ENCODE measurements at places on chromosomes 4 and X.
A peak's percentile ranks its signal among the peaks of the same experiment; 100 is the strongest.

GRCh38 chr4:123052007-123052406 lies 129.6 kb upstream of the NUDT6 start:
- no peaks in the 10 kb centered on the region for H3K36me3 ChIP-seq
- no peaks in the 10 kb centered on the region for H3K4me1 ChIP-seq
- H3K27me3 ChIP-seq, result no peaks in the 10 kb centered on the region
- H3K4me3 ChIP-seq, result no peak overlapping the region

- no peaks in the 10 kb centered on the region for H3K4me1 ChIP-seq
- no peaks in the 10 kb centered on the region for H3K36me3 ChIP-seq
- no peak overlapping the region for H3K4me3 ChIP-seq
- no peaks in the 10 kb centered on the region for H3K27me3 ChIP-seq
- no peak for DNase-seq
Measured at GRCh38 chrX:79530310-79531108, 163.4 kb upstream of the ITM2A start.

GRCh38 chrX:21014326-21014725 lies 359.9 kb upstream of the CNKSR2 start:
- no peaks in the 10 kb centered on the region for H3K27me3 ChIP-seq
- H3K4me1 ChIP-seq, result no peaks in the 10 kb centered on the region
- no peak overlapping the region for H3K4me3 ChIP-seq
- no peak overlapping the region for H3K27ac ChIP-seq
- no peaks in the 10 kb centered on the region for H3K36me3 ChIP-seq

GRCh38 chr4:74278490-74278889 lies 29.8 kb upstream of the EPGN start:
- H3K36me3 ChIP-seq, result no peaks in the 10 kb centered on the region
- no peak for DNase-seq
- H3K4me1 ChIP-seq, result no peaks in the 10 kb centered on the region

GRCh38 chrX:38561951-38562719 lies 793 bp downstream of the TSPAN7 start:
- H3K27me3 ChIP-seq, result no peaks in the 10 kb centered on the region
- peak; percentile 71 for DNase-seq
- H3K4me1 ChIP-seq, result no peaks in the 10 kb centered on the region

DNA sequence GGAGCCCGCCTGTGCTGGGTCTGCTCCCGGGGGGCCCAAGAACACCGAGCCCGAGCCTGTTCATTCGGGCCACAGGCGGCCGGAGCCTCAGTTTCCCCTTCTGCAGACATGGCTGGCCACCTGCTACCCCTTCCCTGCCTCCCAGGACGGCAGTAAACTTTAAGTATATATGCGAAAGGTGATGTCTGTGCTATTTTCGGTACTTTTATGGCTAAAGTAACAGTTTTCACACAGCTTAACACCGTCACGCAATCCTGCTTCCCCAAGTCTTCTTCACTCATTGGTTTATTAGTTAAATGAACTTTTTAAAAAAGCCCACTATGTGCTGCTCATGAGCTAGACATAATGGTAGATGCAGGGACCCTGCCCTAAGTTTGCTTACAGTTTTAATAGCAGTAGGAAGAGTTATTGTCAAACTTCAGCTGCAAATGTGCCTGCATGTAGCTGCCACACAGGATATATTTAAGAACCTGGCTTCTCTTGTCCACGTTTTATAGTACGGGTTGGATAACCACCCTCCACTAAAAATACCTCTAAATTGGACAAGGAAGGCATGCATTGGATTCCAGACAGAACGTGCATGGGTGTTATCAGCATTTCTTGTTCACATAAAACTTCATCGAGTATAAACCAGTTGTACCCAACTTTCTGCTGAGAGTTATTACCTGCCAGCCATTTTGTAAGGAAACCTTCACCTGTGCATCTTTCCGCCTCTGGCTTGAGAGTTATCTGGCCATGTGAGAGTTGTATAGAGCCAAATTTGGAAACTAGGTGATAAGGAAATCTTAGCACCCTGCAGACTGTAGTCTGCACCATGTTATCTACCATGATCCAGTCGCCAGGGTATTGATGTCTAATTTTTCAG lies 741 bp downstream of the ANAPC4 start:
- DNase-seq, result no peak
- H3K4me1 ChIP-seq, result no peaks in the 10 kb centered on the region
- peak overlapping the region; percentile 86 for H3K27ac ChIP-seq

GRCh38 chr4:163866728-163867315 lies 372.3 kb downstream of the TMA16 start:
- no peak overlapping the region for H3K27ac ChIP-seq
- no peaks in the 10 kb centered on the region for H3K36me3 ChIP-seq
- no peak for DNase-seq
- H3K4me1 ChIP-seq, result no peaks in the 10 kb centered on the region
- no peaks in the 10 kb centered on the region for H3K27me3 ChIP-seq

DNA sequence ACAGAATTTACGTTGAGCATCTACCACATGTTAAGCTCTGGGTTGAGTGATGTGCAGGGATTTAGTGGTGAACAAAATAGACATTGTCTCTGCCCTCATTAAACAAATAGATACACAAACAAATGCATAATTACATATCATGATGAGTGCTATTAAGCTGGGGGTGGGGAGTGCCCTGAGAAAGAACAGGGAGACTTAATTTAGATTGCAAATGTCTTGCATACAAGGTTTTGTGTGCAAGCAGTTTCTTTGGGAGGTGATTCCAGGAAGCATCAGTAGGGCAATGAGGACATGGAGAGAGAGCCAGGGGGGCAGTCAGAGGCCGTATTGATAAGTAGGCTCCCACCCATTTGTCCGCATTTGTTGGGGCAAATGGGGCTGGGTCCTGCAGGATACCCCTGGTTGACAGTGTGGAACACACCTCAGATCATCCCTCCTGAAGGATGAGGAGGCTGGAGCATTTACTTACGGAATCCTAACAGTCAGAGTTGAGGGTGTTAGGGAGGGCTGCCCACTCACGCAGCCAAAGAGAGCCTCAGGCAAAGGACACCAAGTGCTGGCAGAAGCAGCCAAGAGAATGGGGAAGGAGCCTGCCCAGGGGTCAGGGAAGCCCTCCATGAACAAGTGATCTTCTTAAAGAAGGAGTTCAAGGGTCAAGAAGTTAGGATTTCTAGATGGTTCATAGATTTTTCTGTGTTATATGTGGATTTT lies 245.9 kb downstream of the BCOR start:
- no peaks in the 10 kb centered on the region for H3K27me3 ChIP-seq
- H3K4me1 ChIP-seq, result no peaks in the 10 kb centered on the region

GRCh38 chrX:8179656-8180055 lies 8.6 kb upstream of the VCX2 start:
- no peaks in the 10 kb centered on the region for H3K27me3 ChIP-seq
- H3K36me3 ChIP-seq, result no peaks in the 10 kb centered on the region
- no peaks in the 10 kb centered on the region for H3K4me1 ChIP-seq

DNA sequence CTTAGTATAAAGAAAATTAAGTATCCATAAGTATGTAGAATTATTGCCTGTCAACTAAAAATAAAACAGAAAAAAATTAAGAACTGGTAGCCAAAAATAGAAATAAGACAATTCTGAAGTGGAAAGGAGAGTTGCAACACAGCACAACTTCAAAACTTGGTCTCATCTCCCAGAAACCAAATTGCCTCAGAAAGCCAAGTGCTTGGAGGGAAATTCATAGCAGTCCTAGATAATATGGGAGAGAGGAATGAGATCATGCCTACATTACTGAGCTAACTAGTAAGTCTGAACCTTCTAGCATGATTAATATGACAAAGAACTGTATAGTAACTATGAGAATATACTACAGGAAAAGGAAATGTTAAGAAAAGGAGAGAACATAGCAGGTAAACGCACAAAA lies 256.5 kb downstream of the LDB2 start:
- H3K4me3 ChIP-seq, result no peak overlapping the region
- no peaks in the 10 kb centered on the region for H3K27me3 ChIP-seq
- H3K27ac ChIP-seq, result peak overlapping the region; percentile 73
- no peaks in the 10 kb centered on the region for H3K4me1 ChIP-seq
- H3K36me3 ChIP-seq, result no peaks in the 10 kb centered on the region
- DNase-seq, result no peak

DNA sequence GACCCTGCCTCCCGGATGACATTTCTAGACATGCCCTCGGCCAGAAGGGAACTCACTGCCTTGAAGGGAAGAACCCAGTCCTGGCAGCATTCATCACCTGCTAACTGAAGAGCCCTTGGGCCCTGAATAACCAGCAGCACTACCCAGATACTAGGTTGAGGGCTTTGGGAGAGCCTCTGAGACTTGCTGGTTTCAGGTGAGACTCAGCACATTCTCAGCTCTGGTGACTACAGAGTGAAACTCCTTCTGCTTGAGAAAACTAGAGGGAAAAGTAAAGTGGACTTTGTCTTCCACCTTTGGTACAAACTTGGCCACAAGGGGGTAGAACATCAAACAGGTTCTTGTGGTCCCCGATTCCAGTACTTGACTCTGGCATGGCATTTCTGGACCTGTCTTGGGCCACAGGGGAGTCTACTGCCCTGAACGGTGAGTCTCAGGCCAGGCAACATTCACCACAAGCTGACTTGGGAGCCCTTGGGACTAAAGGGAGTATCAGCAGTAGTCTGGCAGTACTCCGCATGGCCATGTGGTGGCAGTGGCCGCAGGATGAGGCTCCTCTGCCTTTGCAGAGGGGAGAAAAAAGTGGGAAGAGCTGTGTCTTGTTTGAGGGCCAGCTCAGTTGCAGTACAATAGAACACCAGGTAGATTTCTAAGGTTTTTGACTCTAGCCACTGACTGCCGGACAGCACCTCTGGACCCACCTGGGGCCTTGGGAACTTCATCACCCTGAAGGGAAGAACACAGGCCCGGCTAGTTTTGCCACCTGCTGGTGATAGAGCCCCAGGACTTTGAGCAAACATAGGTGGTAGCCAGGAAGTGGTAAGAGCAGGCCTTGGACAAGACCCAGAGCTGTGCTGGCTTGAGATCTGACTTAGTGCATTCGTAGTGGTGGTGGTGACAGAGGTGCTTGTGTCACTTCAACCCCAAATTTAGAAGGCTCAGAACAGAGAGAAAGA lies 414.8 kb downstream of the OPHN1 start:
- no peaks in the 10 kb centered on the region for H3K4me1 ChIP-seq
- H3K4me3 ChIP-seq, result no peak overlapping the region
- H3K27me3 ChIP-seq, result no peaks in the 10 kb centered on the region
- no peak overlapping the region for H3K27ac ChIP-seq
- H3K36me3 ChIP-seq, result no peaks in the 10 kb centered on the region

DNA sequence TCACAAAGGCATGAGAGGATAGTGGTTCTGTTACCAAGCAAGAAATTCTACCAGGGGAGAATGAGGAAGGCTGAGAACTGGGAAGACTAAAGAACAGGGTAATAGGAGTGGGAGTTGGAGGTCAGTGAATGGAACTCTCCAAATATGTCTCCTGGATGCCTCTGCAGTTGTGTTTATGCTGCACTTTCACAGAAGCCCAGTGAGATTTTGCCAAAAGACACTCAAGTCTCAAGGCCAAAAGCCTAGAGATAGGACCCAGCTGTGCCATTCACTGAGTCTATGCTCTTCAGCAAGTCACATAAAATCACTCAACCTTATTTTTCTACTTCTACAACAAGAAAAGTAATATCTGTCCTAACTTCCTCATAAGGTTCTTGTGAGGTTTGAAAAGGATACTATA lies 285.4 kb downstream of the UNC5C start:
- no peaks in the 10 kb centered on the region for H3K36me3 ChIP-seq
- H3K4me3 ChIP-seq, result no peak overlapping the region
- H3K4me1 ChIP-seq, result no peaks in the 10 kb centered on the region
- no peak for DNase-seq
- no peaks in the 10 kb centered on the region for H3K27me3 ChIP-seq
- no peak overlapping the region for H3K27ac ChIP-seq

DNA sequence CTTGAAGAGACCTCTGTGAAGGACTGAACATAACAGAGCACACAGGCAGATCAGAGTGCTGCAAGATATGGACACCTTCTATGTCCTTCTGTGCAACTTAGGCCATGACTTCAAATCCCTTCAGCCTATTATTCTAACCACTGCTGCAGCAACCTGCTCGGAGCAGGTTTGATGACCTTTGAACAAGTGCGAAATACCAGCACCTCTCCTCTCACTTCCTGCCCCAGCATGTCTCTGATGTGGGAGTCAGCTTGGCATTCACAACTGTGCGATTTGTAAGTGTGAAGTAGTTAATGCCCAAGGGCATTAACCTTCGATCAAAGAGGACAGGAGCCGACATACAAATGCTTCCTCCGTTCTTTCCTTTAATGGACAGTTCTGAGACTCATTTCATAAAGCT lies 1.6 kb upstream of the EXOC1 start:
- H3K4me1 ChIP-seq, result peaks cover 10% of the 10 kb centered on the region
- no peak overlapping the region for H3K27ac ChIP-seq
- no peak overlapping the region for H3K4me3 ChIP-seq
- H3K36me3 ChIP-seq, result no peaks in the 10 kb centered on the region
- DNase-seq, result no peak

DNA sequence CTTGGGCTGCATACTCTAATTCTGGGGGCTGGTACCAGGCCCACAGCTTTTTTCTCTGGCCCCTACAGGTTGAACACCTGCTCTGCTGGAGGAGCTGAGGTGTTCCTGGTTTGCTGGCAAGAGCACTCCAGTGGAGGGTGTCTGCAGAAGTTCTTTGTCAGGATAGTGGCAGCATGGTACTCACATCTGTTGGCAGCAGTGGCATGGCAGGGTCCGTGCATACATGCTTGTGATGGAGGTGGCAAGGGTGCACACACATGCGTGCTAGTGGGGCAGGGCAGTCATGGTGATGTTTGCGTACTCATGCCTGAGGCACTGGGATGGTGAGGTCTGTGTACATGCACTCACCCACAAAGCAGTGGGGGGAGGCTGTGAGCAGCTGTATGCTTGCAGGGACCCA lies 235.5 kb upstream of the KLF8 start:
- H3K4me1 ChIP-seq, result no peaks in the 10 kb centered on the region
- H3K27me3 ChIP-seq, result no peaks in the 10 kb centered on the region
- no peak overlapping the region for H3K4me3 ChIP-seq
- DNase-seq, result no peak
- H3K36me3 ChIP-seq, result no peaks in the 10 kb centered on the region
- no peak overlapping the region for H3K27ac ChIP-seq

- no peak overlapping the region for H3K27ac ChIP-seq
- no peak for DNase-seq
- H3K4me3 ChIP-seq, result no peak overlapping the region
- no peaks in the 10 kb centered on the region for H3K4me1 ChIP-seq
- H3K27me3 ChIP-seq, result no peaks in the 10 kb centered on the region
Measured at GRCh38 chr4:14700083-14700482, 302.2 kb upstream of the CPEB2 start.

DNA sequence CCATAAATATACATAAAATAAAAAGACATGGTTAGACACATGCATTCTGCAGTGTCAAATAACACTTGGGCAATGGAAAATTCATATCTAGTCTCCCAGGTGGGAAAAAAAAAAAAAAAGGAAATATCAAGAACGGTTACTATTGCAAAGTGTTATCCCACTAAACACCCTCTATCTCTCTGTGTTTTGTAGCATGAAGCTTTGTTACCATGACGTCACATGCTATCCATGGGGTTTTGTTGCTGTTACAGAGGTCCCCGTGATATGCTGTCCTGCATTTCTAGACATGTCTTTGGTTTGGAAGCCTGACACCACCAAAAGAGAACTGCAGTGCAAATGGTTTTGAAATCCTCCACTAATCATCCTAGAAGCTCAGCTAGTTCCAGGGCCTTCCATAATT lies 50.7 kb upstream of the TLR3 start:
- H3K27ac ChIP-seq, result no peak overlapping the region
- H3K36me3 ChIP-seq, result no peaks in the 10 kb centered on the region
- H3K4me3 ChIP-seq, result no peak overlapping the region
- no peak for DNase-seq
- H3K4me1 ChIP-seq, result no peaks in the 10 kb centered on the region
- H3K27me3 ChIP-seq, result no peaks in the 10 kb centered on the region

GRCh38 chr4:54192811-54193210 lies 36.3 kb upstream of the PDGFRA start:
- DNase-seq, result no peak
- no peaks in the 10 kb centered on the region for H3K27me3 ChIP-seq
- H3K36me3 ChIP-seq, result no peaks in the 10 kb centered on the region
- H3K4me1 ChIP-seq, result no peaks in the 10 kb centered on the region
- H3K4me3 ChIP-seq, result no peak overlapping the region

Measured in uterus (tissue), 4 donors.